ENCODE measurements at places on chromosomes 12 and 14. TPM values are rescaled to one million over a fixed set of nuclear protein-coding genes. Genes with fewer than 3 reads are reported as not detected.

Gene PTCSC3
- total RNA-seq, result not detected

Gene LRP6
- total RNA-seq, result 11.6 TPM

Gene SAMD15
- 0.39 TPM for total RNA-seq

Gene BCAT1
- total RNA-seq, result 69.1 TPM

Gene CLMN
- total RNA-seq, result 1.9 TPM

Gene CCDC175
- total RNA-seq, result not detected

Gene SLC39A5
- not detected for total RNA-seq

Gene DYNC1H1
- 267 TPM for total RNA-seq

Gene WNT5B
- 8.6 TPM for total RNA-seq

Gene FLVCR2
- total RNA-seq, result 0.39 TPM

Gene STXBP6
- 5.0 TPM for total RNA-seq

Gene DIO2
- 1.4 TPM for total RNA-seq

Gene LTBP2
- total RNA-seq, result 110 TPM

Gene KRT72
- not detected for total RNA-seq

Gene SYNDIG1L
- 2.5 TPM for total RNA-seq

Gene FGF6
- total RNA-seq, result not detected

Gene RBM19
- total RNA-seq, result 16.9 TPM

Gene MANSC4
- total RNA-seq, result not detected

Gene PDZRN4
- total RNA-seq, result 0.08 TPM

Measured in epithelial cell of alveolus of lung (primary cell).